Kidney (tissue), 22 donors: ENCODE measurements at places on chromosomes 1 and 21. TPM values are rescaled to one million over a fixed set of nuclear protein-coding genes. Genes with fewer than 3 reads are reported as not detected.

L1TD1 gene
- 0.16 TPM for total RNA-seq

AMY1A gene
- total RNA-seq, result not detected

PTPN7 gene
- total RNA-seq, result 5.5 TPM

CDCA8 gene
- 1.0 TPM for total RNA-seq

XPR1 gene
- total RNA-seq, result 33.5 TPM

IRF6 gene
- total RNA-seq, result 37.1 TPM

ZBTB37 gene
- 19.1 TPM for total RNA-seq

CHRNB2 gene
- 0.60 TPM for total RNA-seq

TSPEAR gene
- total RNA-seq, result 0.22 TPM

TNFRSF8 gene
- total RNA-seq, result 0.94 TPM

PROK1 gene
- not detected for total RNA-seq

OR6K3 gene
- not detected for total RNA-seq

ATP1A2 gene
- 4.1 TPM for total RNA-seq

FCRL4 gene
- total RNA-seq, result not detected

C1orf141 gene
- not detected for total RNA-seq

TAS1R1 gene
- not detected for total RNA-seq

KMO gene
- 2.3 TPM for total RNA-seq

TOE1 gene
- 10.4 TPM for total RNA-seq

OR2L3 gene
- not detected for total RNA-seq
